ENCODE measurements at places on chromosomes 2 and 18.

- DNase-seq: no peak
Measured at GRCh38 chr2:78999406-78999805, 26.1 kb upstream of the REG3G start.

- no peak for DNase-seq
Measured at GRCh38 chr18:61334951-61335683, 1.9 kb downstream of the CDH20 start.

DNA sequence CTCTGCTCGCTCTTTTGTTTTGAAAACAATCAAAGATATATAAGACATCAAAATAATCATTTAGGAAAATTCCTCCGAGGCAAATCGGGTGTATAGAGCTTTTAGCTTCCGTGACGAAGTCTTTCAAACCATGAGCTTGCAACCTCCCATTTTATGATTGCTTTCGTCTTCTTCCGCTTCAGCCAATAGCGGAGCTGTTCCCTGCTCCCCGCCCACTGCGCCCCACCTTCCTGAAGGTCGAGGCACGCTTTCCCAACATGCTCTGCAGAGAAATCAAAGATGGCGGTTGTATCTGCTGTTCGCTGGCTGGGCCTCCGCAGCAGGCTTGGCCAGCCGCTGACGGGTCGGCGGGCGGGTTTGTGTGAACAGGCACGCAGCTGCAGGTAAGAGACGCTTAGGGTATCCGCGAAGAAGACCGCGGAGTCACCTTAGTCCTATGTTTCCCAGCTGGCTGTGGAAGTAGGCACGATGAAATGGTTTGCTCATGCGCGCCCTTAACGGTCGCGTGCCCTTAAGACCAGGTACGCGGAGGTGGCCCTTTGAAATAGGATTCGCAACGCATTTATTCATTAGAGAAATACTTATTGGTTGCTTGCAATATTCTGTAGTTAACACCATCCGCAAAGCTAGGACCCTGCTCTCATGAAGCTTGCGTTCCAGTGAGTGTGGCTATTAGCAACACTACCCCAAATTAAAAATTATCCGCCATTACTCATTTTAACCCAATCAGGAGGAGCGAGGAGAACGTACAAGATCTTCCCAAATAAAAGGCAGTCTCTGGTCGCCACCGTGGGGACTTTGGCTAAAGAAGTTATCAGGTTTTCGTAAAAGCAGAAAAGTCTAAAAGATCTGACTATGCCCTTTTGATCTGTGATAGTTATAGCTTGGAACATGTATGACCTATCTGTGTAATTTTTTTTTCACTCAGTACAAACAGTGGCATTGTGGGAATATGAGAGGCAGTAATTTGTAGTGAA lies at the start of gene PTCD3:
PTCD3 (plus strand) TSS at position 267 of the 977 bp plus-strand sequence; CDS start at position 280, 13 bp downstream.
- DNase-seq: peak; percentile 86

DNA sequence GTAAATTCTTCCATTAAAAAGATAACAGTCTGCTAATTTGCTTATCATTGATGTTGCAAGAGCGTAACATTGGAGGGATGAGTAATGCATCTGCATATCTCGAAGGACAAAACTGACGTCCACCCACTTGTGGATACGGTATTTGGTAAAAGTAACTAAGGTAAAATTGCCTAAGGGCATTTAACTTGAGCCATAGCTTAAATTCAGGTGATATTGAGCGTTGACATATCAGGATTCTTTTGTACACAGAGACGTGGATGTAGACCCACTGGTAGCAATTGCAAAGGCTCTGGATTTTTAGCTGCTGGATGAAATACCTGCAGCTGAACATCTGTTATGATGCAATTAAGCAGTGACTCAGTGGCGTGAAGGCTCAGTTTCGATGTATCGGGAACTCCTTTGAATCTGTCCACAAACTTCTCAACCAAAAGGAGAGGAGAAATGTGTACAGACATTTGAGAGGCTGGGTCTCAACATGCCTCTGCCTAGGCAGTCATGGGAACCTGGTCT lies 119.3 kb downstream of the SPTBN1 start:
- peak; percentile 21 for DNase-seq

GRCh38 chr18:13464432-13465123 lies 246.0 kb downstream of the LDLRAD4 start:
- DNase-seq: no peak

DNA sequence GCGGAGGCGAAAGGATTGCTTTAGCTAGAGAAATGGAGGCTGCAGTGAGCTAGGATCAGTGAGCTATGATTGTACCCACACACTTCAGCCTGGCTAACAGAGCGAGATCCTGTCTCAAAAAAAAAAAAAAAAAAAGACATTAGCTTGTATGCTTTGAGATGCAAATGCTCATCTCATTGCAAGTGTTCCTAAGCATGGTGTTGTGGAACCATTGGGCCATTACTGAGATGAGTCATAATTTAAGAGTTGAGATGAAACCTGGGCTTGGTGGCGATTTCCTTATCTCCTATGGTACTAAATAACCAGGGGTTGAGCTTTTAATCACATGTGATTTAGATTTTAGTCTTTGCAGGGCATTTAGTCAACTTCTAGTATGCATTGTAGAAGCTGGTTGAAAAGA lies 2.2 kb downstream of the PLEKHA3 start:
- no peak for DNase-seq

GRCh38 chr2:171491292-171491691 lies 31.0 kb upstream of the CYBRD1 start:
- DNase-seq: no peak

Data from skeletal muscle cell (primary cell).